Cardiac fibroblast (primary cell): ENCODE measurements at places on chromosomes 12 and 14.

DNA sequence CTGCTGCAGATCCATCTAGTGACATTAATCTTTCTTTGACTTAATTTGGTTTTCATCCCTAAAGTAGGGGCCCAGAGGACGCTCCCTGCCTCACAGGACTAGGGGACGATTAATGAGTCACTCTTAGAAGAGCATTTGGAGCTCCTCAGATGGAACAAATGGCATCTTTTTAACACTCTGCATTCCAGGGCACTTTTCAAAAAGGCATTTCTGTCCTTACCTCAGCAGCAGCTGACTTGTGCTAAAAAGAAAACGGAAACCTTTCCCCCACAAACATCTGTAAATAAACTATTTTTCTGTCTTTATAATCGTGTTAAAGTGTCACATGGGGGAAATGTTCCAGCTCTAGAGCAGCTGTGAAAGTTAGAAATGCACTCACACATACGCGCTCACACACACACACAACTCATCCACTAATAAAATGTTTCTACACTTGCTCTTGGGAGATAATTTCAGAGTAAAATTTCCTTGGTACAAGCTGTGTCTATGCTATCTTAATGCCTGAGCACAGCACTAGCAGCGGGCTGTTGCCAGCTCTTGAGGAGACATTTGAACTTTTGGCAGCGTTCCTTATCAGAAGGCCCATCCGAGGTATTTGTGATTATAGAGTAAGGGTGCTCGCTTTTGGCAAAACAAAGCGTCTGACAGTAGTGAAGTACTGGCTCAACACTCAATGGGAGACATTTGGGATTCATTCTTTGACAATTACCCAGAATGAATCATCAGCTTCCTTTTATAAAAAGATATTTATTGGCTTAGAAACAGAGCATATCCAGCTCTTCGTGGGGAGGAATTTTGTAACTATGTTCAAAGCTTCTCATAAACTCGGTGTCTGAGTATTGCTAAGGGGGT lies 141.3 kb downstream of the PLXNC1 start:
- DNase-seq: peak; percentile 93

DNA sequence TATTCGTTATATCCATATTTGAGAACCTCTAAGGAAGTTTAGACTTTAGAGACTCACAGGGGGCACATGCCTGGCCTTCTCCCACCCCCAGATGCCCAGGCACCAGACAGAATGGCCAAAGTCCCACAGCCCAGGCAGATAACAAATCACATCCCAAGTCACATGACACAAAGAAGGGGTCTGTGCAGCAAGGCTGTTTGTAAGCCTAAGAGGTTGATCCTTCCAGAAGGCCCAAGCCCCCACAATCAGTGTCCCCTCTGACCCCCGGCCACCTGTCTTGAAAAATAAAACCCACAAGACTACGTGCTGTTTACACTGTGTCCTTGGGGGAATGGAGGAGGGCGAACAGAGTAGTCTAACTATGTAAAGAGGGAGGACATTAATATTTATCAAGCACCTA lies 5.1 kb downstream of the CTDSP2 start:
- DNase-seq: no peak

DNA sequence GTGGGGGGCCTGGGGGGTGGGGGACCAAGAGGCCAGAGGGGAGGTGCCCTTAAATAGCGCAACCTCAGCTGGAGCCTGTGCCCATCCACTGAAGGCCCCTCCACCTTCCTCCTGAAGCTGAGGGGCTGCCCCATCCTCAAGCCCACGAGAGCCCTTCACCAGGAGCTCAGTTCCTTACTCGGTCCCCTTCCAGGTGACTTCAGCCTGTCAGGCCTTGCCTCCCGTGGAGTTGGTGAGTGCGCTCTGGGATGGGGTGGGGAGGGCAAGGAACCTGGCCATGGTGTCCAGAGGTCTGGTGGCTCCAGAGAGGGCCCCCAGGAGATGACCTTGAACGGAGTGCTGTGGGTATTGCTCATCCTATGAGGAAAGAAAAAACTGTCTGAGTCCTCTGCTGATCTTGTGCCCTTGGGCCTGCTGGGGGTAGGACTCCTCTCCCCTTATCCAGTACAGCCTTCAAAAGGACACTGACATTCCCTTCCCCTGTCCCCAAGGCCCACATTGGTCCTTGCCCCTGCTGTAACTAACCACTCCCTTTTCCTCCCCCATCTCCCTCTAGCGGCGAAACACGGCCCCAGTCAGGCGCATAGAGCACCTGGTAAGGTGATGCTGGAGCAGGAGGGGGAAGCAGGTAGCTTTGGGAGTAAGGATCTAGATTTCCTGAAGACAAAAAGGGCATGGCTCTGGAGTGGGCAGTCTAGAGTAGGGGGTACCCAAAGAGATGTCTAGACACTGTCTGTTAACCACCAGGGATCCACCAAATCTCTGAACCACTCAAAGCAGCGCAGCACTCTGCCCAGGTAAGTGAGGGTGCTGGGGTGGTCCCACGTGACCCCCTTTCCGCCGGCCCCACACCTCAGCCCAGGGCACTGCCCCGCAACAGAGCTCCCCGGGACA lies 3.6 kb downstream of the TNS2 start:
- DNase-seq: peak; percentile 34

GRCh38 chr14:61145034-61145902 lies 135.9 kb downstream of the TMEM30B start:
- DNase-seq: peak; percentile 89

DNA sequence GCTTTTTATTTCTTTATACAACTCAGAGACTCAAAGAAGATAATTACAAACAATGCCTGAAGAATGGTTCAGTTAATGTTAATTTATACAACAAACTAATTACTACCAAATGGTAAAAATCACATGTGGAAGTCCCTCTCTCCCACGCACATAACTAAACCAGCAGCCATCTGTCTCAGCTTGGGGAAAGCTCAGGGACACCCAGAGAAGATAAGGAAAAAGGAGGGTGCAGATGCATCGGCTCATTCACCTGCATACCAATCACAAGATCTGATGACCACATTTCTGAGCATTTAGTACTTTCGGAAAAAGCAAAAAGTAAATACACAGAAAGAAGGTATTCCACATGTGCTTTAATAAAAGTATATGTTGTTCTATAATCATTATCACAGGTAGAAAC lies 136.3 kb downstream of the SOX5 start:
- DNase-seq: no peak

GRCh38 chr12:120872487-120872886 lies 31.7 kb downstream of the SPPL3 start:
- no peak for DNase-seq

DNA sequence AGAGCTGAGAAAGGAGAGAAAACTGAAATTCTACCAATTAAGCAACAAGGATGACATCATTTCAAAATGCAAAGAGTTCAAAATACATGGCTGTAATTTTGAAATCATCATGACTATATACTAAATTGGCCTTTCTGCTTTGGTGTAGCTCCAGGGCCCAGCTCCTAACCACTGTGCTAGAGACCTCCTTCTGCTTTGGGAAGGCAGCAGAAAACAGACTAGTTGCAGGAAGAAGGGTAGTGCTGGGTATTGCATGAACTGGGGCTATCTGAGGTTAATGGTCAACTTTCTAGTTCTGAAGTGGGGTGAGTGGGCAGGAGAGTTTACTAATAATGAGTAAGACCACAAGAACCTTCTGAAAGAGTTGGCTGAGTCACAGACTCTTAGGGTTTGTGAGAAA lies 66.2 kb downstream of the PTGER2 start:
- DNase-seq: peak; percentile 69

- no peak for DNase-seq
Measured at GRCh38 chr14:66369157-66369697, 116.9 kb upstream of the CCDC196 start.

DNA sequence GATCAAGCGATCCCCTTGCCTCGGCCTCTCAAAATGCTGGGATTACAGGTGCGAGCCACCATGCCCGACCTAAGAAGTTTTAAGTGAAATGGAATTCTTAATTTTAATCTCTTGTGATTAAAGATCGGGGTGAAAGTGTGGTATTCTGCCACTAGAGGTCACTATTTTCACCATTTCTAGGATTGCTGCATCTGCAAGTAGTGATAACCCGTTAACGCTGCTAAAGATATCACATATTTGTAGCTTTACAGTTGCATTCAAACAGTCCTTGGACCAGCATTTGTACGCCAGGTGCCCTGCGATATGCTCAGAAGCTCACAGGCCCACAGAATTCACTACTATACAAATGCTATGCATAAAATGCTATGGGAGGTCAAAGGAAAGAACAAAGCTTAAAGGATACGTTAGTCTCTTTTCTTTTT lies 19.3 kb downstream of the CCDC62 start:
- peak; percentile 80 for DNase-seq

DNA sequence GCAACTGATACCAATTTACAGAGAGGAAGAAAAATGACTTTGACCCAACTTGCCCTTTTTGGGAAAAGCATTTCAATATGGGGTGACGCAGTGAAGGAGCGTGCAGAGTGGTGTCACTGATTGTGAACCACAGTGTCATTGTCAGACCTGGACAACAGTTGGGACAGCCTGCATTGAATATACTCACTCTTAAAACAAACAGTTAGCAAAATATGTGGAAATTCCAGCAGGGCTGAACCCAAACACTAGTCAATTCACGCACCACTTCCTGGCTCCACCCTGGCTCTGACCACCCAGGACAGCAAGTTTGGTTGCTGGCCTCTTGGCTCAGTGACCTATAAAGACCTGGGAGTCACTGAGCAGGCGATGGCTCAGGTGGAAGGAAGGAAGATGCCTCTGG lies 61.3 kb downstream of the NOS1 start:
- no peak for DNase-seq
